ELR (cell line): ENCODE measurements at places on chromosomes 3 and 15.

- DNase-seq = no peak
Measured at GRCh38 chr3:13411186-13411860, 8.8 kb downstream of the NUP210 start.

DNA sequence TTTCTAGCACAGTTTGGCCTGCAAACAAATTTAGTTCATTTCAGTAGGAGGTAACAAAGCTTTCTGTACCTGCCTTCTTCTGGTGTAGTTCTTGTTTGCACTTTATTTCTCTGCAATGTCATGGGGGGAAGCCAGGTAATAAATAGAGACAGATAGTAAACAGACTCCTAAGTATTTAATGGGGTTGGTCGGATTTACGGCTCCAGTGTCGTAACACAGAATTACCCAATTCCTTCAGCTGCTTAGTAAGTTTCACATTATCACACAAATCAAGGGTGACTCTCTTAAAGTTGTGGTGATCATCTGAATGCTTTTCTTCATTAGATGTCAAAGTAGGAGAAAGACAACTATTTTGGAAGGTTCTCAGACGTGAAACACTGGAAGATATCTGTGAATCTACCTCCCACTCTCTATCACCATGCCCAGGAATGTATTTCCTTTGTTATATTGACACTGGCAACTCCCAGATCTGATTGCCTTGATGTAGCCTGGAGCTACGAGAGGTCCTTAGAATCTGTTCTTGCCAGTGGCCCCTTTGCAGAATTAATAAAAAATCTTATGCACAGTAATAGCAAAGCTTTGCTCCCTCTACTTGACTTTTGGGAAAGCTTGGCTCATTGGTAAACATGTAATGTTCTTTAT, 25.0 kb upstream of the TMC3 start:
- DNase-seq = no peak

- DNase-seq = no peak
Measured at GRCh38 chr3:144390786-144391185, 419.2 kb downstream of the DIPK2A start.

DNA sequence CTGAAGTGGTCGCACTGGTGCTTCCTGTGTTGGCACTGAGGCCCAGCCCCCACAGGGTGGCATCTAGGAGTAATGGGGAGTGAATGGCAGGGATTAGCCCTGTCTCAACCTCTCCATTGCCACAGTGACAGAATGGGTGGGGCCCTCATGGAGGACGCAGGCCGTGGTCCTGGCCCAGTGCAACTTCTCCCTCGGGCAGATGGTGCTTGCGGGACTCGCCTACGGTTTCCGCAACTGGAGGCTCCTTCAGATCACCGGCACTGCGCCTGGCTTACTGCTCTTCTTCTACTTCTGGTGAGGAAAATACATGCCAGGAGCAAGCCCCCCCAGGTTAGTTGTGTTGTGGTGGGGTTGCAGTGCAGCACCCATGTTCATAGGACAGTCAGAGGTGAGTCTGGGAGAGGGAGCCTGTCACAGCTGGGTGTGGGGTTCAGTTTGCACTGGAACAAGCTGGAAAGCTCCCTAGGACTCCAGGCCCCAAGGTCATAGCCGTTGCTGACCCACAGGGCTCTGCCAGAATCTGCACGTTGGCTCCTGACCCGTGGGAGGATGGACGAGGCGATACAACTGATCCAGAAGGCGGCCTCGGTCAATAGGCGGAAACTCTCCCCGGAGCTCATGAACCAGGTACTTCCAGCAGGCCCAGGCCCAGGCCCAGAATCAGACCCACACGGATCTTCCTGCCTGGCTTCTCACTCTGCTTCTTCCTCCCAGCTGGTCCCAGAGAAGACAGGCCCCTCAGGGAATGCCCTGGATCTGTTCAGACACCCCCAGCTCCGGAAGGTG, 7.0 kb upstream of the SLC22A14 start:
- no peak for DNase-seq

DNA sequence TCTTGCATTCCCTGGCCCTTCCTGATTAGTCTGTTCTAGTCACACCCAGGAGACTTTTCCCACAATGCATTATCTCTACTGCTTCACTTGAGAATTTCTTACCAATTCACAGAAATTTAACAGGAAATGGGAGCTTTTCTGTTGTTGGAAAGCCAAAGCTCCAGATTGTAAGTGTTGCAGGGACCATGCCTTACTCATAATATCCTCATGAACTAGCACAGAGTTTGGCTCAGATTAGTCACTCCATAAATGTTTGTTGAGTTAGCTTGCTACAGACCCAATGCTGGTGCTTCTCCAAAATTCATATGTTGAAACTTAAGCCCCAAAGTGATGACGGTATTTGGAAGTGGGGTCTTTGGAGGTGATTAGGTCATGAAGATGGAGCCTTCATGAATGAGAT, 232.6 kb downstream of the GAP43 start:
- DNase-seq = peak; percentile 45

GRCh38 chr3:152256851-152257562, 11.7 kb upstream of the MBNL1 start:
- no peak for DNase-seq

DNA sequence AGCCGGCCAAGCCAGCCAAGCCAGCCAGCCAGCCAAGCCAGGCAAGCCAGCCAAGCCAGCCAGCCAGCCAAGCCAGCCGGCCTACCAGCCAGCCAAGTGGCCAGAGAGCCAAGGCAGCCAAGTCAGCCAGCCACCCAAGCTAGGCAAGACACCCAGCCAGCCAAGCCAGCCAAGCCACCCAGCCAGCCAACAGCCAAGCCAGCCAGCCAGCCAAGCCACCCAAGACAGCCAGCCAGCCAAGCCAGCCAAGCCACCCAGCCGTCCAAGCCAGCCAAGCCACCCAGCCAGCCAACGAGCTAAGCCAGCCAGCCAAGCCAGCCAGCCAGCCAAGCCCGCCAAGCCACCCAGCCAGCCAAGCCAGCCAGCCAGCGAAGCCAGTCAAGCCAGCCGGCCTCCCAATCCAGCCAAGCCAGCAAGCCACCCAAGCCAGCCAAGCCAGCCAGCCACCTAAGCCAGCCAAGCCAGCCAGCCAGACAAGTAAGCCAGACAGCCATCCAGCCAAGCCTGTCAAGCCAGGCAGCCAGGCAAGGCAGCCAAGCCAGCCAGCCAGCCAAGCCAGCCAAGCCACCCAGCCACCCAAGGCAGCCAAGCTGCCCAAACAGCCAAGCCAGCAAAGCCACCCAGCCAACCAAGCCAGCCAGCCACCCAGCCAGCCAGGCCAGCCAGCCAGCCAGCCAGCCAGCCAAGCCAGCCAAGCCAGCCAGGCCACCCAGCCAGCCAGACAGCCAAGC, 200.5 kb downstream of the GOLGA6L6 start:
- DNase-seq = no peak

- peak; percentile 26 for DNase-seq
Measured at GRCh38 chr3:32794487-32795308, 23.1 kb upstream of the TRIM71 start.
